Hematopoietic multipotent progenitor cell (in vitro differentiated cells): ENCODE measurements at places on chromosomes 3 and 15. TPM values are rescaled to one million over a fixed set of nuclear protein-coding genes. Genes with fewer than 3 reads are reported as not detected.
A peak's percentile ranks its signal among the peaks of the same experiment; 100 is the strongest.

DNA sequence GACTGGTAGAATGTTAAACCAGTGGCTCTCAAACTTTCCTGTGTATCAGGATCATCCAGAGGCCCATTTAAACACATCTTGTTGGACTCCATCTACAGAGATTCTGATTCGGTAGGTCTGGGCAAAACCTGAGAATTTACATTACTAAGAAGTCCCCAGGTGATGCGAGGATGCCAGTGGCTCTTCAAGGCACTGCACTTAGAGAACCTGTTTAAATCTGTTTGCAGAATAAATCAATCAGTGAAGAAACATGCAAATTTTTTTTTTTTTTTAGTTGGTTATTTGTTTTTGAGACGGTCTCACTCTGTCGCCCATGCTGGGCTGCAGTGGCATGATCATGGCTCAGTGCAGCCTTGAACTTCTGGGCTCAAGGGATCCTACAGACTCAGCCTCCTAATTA lies 117.7 kb upstream of the WNT5A start:
- DNase-seq: no peak

- DNase-seq: no peak
Observed at GRCh38 chr3:17936736-17937480, 194.5 kb upstream of the TBC1D5 start.

DNA sequence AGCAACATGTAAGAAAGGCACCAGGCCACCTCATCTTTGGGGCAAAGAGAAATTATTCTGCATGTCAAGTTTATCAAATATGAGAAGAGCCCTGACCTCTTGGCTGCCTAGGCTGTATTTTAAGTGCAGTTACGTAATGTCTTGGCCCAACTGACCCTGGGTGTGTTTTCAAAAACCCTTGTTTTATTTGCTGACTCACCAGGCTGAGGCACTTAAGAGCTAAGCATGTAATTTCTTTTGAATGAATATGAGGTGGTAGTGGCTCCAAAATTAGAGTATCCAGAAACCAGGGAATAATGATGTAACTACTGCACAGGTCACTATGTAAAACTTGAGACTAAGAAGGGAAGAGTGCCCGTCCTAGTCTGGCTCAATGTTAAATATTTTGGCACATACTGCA lies 24.3 kb downstream of the PGPEP1L start:
- no peak for DNase-seq

DNA sequence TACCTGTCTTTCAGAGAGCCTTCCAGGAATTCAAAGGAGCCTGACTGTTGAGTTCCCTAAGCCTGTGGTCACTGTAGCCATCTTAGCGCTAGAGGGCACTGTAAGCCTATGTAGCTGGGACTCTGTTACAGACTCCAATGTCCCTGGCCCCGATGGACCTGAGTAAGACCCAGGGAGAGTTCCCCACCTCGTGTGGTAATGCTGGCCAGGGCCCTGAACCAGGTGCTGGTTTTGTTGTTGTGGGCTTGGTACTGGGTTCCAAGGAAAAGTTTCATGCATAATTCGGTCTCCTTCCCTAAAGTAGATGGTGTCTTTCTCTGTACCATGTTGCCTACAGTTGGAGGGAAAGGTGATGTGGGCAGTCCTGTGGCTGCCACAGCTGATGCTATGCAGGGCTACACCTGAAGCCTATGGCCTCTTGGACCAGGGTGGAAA lies 32.4 kb downstream of the CDAN1 start:
- DNase-seq: peak; percentile 54

KBTBD13 gene
- total RNA-seq: not detected

GRCh38 chr15:32856753-32857152 lies 138.9 kb downstream of the GREM1 start:
- DNase-seq: no peak

HEXA gene
- total RNA-seq: 81.9 TPM

GRCh38 chr15:98774756-98775497 lies 126.6 kb downstream of the IGF1R start:
- no peak for DNase-seq

- DNase-seq: peak; percentile 31
Observed at GRCh38 chr3:32733631-32734229, 48.7 kb downstream of the CNOT10 start.

GRCh38 chr15:60605879-60606307 lies 127.0 kb upstream of the ICE2 start:
- DNase-seq: no peak

GHSR gene
- total RNA-seq: not detected

- no peak for DNase-seq
Observed at GRCh38 chr3:118791246-118791645, 243.4 kb downstream of the IGSF11 start.

DNA sequence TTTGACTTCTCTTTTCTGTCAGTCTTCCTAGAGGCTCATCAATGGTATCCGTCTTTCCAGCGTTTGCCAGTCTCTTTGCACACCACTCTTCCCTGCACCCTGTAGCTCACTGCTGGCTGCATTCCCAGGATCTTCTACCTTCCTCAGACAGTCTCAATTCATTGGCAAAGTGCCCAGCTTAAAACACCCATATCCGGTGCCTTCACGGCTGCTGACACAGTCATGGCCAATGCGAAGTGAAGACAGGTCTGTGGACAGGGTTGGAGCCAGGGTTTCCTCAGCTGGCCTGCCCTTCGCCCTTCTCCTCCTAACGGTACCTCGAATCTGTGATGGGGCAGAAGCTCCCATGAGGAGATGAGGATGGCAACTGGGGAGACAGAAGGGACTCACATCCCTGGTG lies 36.1 kb downstream of the PTH1R start:
- DNase-seq: no peak

WDR72 gene
- total RNA-seq: 12.7 TPM

DNA sequence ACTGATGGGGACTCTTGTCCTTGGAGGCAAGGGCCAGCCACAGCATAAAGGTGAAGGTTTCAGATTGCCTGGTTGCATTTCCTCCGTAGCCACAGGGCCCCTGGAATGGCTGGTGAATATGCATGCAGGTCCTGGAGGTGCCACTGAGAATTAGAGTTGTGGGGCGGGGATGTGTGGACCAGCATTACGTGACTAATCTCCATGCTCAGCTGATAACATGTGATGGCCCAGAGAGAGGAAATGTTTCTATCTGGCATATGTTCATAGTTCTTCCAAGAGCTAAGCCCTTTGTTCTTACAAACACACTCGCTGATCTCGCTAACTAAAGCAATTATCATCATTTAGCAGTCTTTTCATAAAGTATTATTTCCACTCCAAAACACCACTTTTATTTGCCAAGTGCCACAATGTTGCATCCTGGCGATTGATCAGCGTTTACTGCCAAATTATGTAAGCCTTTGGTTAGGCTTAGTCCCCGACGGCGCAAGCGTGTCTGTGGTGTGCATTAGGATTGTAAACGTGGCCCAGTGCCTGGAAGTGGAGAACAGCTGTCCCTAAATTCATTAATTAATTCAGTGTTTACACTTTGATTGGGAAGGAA lies 55.9 kb downstream of the CGNL1 start:
- no peak for DNase-seq

GRCh38 chr15:50800715-50801114 lies 35.2 kb upstream of the SPPL2A start:
- no peak for DNase-seq

GRCh38 chr3:192422997-192423342 lies 304.4 kb downstream of the FGF12 start:
- peak; percentile 5 for DNase-seq

- DNase-seq: no peak
Observed at GRCh38 chr3:8507496-8507895, 5.9 kb downstream of the LMCD1 start.

DNA sequence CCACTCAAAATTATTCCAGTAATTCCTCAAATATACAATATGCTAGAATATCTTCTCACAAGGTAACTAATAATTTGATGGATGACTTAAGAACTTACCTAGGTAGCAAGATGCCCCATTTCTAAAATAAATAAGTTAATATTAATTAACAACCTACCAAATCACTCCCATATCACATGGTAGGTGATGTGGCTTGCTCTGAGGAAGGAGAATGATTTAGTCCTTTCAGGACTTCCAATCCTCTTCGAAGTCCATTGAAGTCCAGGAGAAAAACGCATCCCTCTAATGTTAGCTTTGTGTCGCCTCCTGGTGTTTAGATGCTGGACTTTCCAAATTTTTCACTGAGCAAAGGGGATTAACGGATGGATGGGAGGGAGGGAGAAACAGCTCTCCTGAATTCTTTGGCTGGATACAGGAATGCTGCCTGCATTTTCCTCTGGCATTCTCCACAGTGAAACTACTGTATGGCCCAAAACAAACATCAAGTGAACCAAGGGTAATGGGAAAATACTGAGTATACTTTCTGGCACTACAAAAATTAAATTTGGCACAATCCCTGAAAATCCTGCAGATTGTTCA lies 58.6 kb downstream of the PRICKLE2 start:
- no peak for DNase-seq

DNA sequence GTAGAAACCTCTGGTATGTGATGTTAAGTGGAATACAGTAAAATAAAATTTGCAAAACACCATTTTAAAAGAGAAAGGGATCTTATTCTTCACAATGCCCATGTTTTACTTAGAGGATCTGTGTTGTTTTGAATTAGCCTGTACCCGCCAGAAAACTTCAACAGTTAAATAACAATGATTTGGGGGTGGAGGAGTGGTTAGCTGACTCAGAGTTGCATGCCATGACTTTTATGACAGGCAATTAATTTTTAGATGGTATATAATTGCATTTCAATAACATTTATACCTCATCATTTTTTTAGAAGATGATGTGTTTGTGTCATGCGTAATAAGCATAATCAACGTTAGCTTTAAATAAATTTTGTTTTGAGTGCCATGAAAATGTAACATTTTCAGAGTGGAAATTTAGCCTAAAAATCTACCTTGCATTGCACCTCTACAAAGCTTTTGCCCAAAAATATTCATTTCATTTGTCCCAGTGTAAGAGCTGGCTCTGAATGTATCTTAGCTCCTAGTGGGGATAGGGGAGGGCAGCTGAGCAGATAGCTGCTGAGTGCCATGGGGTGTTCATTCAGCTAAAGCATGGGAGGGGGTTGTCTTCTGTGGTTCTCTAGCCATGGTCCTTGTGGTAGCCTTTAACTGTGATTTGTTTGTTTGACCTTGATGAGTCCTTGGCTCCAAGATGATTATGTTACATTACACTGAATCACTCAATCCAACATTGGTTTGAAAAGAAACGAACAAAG lies 379.8 kb downstream of the LPP start:
- DNase-seq: no peak

DNA sequence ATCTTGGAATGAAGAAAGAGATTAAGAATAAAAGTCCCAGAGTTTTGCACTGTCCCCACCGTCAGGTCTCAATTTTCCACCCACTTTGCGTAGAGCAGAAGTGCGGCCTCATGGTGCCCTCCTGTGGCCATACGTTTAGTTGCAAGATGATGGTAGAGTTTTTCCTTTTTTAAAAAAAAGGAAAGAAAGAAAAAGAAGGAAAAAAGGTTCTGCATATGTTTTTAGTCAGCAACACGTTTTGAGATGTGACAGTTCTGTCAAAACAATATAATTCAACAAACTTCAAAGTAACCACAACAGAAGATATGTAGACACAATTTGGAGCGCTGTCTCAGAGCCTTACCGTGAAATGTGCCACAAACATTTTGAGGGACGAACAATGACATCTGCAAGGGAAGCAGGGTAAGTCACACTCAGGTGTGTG lies 24.6 kb downstream of the EBLN2 start:
- DNase-seq: peak; percentile 54

GRCh38 chr15:96385195-96385594 lies 54.7 kb downstream of the NR2F2 start:
- DNase-seq: no peak

DNA sequence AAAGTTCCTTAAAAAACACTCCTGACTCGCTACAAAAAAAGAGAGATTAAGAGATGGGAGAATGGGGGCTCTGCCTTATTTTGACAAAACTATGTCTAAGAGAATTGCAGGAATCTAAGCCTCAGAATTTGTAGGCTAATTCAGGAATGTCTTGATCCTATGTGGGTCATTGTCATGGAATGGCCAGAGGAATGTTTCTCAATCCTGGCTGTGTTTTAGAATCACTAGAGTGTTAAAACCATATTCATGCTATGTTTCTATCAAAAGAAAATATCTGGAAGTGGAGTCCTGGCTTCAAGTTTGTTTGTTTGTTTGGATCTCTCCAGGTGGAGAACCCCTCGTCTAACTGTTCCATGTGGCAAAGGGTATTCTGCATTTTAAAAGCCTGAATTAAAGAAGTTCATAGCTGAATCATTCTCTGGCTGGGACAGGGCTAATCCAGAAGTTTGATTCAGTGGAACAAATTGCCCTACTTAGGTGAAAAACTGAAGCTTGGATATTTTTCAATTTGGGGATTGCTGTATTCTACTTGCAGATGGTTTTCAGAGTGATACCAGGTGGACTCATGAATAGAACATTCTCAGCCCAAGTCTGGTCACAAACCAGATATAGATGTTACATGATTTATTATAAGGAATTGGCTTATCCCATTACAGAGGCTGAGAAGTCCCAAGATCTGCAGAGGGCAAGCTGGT lies 28.2 kb downstream of the GJD2 start:
- DNase-seq: no peak

GRCh38 chr3:98777801-98778220 lies 14.7 kb downstream of the ST3GAL6 start:
- no peak for DNase-seq

DNA sequence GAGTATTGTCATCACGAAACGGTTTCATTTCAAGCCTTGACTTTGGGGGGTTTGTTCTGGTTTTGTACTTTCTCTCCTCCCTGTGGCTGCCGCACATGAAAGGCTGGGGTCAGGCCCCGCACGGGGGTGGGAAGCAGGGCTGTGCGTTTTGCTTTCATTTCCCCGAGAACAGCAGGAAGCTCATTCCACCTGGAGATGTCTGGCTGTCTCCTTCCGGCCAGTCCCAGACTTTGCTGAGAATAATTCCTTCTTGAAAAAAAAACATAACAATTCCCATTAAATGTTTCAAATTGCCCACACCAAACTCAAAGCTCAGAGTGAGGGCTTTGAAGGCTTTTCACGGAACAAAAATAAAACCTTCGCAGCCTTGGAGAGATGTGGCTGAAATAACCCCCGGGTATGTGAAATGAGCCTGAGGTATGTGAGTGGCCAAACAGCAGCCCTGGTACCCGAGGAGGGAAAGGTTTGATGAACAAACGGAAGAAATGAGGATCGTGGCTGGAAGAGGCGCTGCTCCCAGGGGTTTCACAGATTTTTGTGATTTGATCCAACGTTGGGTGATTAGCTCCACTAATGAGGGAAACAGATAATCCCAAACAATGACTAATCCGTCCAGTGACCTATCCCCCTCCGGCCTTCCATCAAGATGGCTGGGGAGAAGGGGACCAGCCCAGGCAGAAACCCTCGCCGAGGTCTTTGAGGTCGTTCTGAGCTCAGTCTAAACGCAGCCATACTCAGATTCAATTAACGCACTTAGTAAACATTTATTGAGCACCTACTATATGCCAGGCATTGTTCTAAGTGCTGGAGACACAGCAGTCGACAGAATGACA lies 126.9 kb upstream of the MEF2A start:
- no peak for DNase-seq

TAGLN3 gene
- not detected for total RNA-seq
